NCI-H146 (cell line): ENCODE measurements at places on chromosomes 6 and 20.

DNA sequence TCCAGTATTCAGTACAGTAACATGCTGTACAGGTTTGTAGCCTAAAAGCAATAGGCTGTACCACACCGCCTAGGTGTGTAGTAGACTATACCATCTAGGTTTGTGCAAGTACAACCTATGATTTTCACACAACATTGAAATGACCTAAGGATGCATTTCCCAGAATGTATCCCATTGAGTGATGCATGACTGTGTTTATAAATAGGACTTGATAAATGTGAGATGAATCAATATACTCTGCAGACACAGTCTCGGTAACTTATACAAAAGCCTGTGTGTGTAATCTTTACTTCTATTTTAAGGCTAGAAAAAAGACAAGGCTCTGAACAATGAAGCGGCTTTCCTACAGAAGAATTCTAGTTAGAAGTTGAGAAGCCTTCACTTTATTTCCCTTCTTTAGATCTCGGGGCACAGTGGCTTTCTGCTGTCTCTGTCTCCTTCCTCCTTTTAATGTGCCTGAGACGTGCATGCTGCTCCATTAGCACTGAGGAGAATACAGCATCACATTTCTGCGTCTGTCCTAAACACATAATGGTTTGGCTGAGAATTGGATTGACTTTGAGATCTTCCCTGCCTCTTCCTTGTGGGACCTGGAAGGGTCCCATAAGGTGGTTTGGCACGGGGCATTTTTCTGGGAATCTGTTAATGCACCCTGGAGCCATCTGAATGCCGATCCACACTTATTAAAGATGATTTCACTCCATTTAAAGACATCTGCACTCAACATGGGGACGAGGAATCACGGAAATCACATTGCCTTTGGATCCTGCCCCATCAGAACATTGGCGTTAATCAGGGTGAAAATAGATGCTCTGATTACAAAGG, 112.5 kb downstream of the SCML4 start:
- DNase-seq = no peak

DNA sequence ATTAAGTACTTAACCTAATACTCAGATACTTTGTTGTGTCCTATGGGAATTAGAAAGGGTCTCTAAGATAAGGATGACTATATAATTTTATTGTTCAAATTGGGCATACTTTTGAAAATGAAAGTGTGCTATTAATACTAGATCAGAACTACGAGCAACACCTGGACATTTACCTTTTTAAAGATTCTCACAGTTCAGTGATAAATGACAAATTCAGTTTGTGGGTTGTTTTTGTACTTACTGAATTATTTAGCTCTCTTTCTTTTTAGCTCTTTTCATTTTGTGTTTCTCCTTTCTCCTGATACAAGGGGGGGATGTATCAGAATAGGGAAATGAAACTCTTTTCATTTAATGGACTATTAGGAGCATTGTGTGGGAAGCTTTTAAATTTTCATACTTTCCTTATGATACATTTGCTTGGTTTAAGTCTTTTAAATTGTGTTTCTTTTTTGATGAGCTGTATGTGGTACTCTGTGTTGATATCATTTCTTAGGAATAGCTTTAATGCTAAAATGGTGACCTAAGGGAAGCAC, 47.5 kb downstream of the PHF3 start:
- DNase-seq = no peak

GRCh38 chr6:16292432-16292831, 54.0 kb downstream of the GMPR start:
- no peak for DNase-seq

- DNase-seq = no peak
These were observed 13.0 kb downstream of the RPL10A start for GRCh38 chr6:35481226-35481625.

DNA sequence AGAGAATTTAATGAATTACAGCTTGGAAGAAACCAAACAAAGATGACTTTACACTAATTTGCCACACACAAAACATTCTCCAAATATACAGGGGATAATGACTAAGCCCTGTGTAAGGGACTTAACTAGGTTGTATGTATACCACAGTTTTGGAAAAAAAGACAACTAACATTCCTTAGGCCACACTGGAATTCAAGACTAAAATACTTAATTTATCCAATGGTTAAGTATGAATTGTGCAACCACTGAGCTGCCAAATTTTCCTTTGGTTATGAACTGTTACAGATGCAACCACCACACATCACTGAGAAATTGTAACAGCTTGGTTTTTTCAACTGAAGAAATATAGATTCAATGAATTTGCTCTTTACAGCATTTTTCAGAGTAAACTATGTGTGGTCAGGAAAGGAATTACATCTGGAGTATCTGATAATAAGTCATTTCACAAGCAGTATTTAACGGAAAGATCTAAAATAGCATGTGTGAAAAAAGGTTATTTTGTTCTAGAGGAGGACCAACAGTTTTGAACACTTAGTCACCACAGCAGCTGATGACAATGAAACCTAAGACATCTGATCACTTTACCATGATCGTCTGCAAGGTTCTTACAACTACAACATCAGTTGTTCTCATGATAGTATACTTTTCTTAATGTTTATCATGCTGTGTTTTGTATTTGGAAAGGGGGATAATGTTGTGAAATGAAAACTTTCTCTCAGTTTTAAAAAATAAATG, 318.8 kb downstream of the BCKDHB start:
- DNase-seq = no peak

DNA sequence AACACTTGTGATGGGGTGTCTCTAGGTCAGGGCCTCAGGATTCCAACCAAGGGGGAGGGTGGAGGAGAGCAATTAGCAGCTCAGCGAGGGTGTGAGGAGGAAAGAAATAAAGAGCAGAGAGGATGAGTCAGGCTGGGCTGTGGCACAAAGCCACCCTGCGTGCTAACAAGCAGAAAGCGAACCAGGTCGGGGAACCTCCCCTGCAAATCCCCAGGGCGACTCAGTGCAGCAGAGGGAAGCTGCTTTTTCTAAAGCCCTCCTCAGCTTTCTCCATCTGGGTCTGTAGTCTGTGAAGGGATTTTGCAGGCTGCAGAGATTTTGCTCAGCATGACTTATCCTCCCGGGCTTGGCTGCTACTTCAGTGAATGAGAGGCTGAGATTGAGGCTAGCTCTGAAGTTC, 6.6 kb upstream of the SPO11 start:
- no peak for DNase-seq

GRCh38 chr6:140784573-140784972, 1348.2 kb upstream of the GJE1 start:
- no peak for DNase-seq

GRCh38 chr6:161631676-161632194, 357.9 kb upstream of the AGPAT4 start:
- DNase-seq = no peak

- peak; percentile 89 for DNase-seq
These were observed 570 bp upstream of the PLCB4 start for GRCh38 chr20:9068233-9068801.

- DNase-seq = peak; percentile 96
These were observed 469.5 kb upstream of the NRSN1 start for GRCh38 chr6:23656255-23657194.

GRCh38 chr6:119482850-119483285, 133.3 kb upstream of the MAN1A1 start:
- DNase-seq = no peak

DNA sequence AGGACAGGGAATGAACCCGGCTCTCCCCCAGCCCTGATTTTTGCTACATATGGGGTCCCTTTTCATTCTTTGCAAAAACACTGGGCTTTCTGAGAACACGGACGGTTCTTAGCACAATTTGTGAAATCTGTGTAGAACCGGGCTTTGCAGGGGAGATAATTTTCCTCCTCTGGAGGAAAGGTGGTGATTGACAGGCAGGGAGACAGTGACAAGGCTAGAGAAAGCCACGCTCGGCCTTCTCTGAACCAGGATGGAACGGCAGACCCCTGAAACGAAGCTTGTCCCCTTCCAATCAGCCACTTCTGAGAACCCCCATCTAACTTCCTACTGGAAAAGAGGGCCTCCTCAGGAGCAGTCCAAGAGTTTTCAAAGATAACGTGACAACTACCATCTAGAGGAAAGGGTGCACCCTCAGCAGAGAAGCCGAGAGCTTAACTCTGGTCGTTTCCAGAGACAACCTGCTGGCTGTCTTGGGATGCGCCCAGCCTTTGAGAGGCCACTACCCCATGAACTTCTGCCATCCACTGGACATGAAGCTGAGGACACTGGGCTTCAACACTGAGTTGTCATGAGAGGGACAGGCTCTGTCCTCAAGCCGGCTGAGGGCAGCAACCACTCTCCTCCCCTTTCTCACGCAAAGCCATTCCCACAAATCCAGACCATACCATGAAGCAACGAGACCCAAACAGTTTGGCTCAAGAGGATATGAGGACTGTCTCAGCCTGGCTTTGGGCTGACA, 28.8 kb upstream of the ZBP1 start:
- DNase-seq = no peak

DNA sequence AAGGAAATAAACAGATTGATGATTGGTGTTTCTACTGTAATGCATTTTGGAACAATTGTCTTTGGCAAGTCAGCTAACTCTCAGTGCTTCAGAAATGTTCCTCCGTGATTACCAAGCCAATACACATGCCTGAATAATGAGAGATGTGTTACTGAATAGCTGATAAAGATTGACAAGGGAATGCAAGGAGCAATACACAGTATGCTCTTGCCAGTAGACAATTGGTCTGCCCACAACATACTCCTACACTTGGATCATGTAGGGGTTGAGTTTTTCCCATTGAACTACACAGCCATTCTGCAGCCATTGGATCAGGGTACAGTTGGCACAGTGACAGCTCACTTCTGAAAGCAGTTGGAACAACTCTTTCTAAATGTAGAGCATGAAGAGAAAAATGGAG, 5.6 kb upstream of the GJB7 start:
- DNase-seq = no peak

GRCh38 chr6:52564856-52565255, 12.0 kb downstream of the TRAM2 start:
- DNase-seq = no peak

DNA sequence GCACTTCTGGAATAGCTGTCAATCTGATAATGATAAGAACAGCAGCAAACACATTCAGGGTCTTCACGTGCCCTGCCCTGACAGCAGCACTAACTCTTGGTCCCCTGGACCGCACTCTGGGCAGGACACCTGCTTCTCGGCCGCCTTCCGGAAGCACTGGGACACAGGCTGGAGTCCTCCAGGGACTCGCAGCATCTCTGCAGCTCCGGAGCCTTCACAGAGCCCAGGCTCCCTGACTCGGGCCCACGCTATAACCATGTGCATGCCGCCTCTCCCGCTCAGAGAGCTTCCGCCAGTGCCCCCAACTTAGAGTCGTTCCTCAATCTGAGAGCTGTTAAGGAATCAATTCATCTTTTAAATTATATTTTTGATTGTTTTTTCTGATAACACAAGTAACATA, 377.3 kb downstream of the TAF4 start:
- no peak for DNase-seq

GRCh38 chr6:160265869-160266476, 7.4 kb upstream of the SLC22A2 start:
- no peak for DNase-seq

DNA sequence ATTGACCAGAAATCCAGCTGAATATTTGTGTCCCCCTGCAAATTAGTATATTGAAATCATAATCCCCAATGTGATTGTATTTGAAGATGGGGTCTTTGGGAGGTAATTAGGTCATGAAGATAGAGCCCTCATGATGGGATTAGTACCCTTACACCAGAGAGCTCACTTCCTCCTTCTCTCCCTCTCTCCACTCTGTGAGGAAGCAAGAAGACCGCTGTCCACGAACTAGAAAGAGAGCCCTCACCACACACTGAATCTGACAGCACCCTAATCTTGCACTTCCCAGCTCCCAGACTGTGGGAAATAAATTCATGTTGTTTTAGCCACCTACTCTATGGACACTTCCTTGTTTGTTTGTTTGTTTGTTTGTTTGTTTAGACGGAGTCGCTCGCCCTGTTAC, 11.9 kb upstream of the PLAGL1 start:
- DNase-seq = no peak

DNA sequence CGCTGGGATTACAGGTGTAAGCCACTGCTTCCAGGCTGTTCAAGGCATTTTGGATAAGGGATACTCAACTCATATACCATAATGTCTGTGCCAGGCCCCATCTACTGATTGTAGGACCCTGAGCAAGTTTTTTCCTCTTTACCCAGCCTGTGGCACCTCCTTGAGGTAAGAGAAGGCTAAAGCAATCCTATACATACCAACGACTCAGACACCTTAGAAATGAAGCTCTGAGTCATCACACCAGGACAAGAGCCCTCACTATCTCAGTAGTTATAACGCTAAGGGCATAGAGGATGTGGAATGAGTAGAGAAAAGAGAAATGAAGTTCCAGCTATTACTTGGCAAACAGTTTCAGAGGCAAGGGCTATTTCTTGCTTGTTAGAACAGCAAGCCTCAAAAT, 16.9 kb downstream of the NDRG3 start:
- DNase-seq = no peak

- DNase-seq = no peak
These were observed 43.6 kb downstream of the SLC24A3 start for GRCh38 chr20:19256085-19256484.

- no peak for DNase-seq
These were observed 2.2 kb downstream of the ZNF512B start for GRCh38 chr20:63967330-63968135.

DNA sequence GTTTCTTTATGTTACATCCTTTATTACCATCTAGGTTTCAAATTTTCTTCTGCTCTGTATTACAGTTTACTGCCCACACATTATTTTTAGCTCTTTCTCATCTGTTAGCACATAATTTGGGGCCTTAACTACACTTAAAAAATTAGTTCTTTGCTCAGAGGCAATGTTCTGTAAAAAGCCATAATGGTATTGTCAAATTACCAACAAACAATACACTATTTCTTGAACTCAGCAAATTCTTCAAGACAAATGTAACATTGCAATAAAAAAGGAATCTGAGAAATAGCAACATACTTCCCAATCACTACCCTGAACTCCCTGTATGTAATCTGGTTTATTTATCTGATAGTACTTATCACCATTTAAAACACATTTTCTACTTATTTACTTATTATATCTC, 448.6 kb upstream of the OPRM1 start:
- DNase-seq = no peak

GRCh38 chr20:16007164-16007563, 566.1 kb downstream of the KIF16B start:
- DNase-seq = no peak

DNA sequence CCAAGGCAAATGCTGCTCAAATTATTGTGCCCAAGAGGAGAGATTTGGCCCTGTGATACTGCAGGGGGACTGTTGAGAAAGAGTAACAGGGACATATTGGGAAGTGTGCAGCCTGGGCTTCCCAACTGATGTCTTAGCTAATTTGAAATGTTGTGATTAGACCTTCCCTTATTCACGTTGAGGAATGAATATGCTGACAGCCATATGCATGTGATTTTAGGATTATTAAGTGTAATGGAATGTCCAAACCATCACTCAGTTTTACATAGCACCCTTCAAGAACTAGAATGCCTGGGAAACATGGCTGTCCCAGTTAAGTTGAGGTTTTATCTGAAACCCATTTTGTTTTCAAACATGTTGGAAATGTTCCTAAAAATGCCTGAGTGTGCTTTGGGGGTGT, 81.4 kb downstream of the CARMIL1 start:
- DNase-seq = no peak

DNA sequence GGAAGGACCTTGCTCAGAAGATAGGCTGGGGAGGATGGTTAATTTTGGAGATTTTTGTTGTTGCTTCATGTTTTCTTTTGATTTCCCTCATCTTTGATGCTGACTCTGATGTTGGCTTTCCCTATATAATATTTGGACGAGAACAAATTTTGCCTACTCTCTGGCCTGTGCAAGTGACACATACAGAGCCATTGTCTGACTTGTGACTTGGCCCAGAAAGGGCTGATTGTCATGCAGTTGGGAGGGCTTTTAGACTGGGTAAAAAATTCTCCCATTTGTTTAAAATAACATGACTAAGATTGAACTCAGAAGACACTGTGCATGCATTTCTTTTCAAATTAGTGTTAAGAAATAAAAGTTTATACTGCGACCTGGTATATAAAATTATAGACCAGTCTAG, 98.6 kb upstream of the SUPT3H start:
- no peak for DNase-seq
